GM18507 (cell line): ENCODE measurements at places on chromosomes 5 and 9.

DNA sequence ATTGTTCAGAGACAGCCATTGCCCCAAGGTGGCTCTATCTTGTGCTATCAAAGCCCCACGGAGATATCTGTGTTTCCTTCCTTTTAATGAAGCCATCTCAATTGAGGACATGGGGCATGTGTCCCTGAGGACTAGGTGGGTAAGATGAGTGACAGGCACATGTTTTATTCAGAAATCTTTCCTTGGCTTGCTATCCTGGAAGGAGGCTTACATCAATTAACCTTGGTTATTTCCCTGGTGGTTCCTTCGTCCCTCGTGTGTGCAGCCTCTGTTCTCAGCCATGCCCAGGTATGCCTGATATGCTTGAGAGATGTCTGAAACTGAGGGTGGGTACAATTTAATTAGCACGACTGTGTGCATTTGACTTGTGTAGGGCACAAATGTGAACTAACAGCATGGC is 102.2 kb upstream of the TUT7 start:
- DNase-seq = no peak

DNA sequence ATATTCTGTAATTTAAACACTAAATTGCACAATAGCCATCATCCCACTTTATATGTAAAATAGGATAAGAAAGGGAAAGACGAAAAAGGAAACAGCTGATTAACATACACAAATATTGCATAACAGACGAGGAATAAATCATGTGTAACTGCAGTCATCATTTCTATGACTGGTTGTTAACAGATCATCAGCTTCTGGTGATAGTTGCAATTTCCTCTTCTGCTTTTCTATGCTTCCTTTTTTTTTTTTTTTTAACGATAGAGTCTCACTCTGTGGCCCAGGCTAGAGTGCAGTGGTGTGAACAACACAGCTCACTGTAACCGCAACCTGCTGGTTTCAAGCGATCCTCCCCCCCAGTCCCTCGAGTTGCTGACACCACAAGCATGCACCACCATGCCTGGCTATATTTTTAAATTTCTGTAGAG is 22.5 kb upstream of the JAKMIP2 start:
- no peak for DNase-seq

DNA sequence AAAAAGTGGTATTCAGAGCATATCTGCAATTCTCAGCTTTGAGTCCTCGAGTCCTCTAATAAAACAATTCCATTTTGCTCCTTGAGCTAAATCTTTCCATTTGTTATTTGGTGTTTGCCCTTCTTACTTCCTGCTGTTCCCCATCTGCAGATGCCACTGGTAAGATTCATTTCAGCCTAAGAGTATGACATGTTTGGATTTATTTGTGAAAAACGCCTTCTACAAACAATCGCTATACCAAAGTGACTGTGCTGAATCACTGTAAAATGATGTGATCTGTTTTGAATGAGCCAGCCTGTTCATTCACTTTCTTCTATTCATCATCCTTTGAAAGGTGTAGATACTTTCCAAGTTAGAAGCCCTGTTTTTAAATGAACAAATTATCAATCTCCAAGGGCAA is 27.7 kb downstream of the KCTD16 start:
- no peak for DNase-seq

- DNase-seq = no peak
These were observed 332.3 kb upstream of the KLF9 start for GRCh38 chr9:70746760-70747159.

GRCh38 chr9:2335260-2335659 is 286.3 kb upstream of the VLDLR start:
- DNase-seq = no peak

- DNase-seq = no peak
These were observed 52.5 kb downstream of the SH3GL2 start for GRCh38 chr9:17631396-17631795.

- DNase-seq = no peak
These were observed 11.1 kb upstream of the CTSL start for GRCh38 chr9:87714819-87715218.

DNA sequence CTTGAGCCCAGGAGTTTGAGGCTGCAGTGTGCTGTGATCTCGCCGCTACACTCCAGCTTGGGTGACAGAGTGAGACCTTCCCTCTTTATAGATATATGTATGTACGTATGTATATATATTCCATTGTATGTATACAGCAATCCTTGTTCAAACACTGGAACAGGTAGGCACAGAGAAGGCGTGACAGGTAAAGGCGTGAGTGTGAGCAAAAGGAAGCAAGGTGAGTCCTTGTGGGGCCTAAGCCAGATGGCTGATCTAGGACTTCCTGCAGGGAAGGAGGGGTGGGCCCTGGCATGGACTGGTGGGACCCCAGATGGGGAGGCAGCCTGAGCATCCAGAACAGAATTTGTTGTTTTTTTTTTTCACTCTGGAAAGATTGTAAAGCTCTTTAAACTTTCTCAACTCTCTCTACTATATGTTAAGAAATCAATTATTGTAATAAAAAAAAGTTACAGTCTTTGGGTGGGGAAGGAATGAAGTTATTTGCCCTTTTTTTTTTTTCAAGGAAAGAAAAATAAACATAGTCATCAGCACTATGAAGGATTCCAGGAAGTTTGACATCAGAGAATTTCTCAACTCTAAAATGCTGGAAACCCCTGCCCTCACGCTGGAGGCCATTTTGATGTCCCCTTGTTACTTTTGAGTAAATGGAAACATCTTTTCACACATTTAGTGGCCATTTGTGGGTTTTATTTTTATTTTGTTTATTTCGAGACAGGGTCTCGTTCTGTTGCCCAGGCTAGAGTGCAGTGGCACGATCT is 38.9 kb upstream of the STXBP1 start:
- DNase-seq = no peak

GRCh38 chr9:91948597-91949391 is 1.2 kb downstream of the ROR2 start:
- no peak for DNase-seq

GRCh38 chr5:38347040-38347763 is 88.8 kb downstream of the EGFLAM start:
- no peak for DNase-seq

DNA sequence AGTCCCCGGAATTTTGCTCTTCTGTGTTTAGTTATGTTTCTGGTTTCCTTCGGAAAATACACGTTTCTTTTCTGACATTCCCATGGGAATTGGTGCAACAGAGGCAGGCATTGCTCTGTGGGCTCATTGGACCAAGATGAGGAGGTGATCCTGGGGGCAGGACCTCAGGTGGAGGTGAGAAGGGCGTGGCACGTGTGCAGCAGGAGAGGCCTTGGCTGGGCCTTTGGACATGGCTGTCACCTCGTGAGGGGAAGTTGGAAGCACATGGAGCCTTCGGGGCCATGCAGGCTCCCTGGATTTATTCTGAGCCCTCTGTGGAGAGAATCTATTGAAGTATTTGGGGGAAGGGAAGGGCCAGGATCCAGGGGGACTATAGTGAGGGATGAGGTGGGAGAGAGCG is 44.5 kb downstream of the WNK2 start:
- DNase-seq = no peak

- DNase-seq = peak; percentile 68
These were observed 15.0 kb downstream of the TENT4A start for GRCh38 chr5:6728011-6728794.

DNA sequence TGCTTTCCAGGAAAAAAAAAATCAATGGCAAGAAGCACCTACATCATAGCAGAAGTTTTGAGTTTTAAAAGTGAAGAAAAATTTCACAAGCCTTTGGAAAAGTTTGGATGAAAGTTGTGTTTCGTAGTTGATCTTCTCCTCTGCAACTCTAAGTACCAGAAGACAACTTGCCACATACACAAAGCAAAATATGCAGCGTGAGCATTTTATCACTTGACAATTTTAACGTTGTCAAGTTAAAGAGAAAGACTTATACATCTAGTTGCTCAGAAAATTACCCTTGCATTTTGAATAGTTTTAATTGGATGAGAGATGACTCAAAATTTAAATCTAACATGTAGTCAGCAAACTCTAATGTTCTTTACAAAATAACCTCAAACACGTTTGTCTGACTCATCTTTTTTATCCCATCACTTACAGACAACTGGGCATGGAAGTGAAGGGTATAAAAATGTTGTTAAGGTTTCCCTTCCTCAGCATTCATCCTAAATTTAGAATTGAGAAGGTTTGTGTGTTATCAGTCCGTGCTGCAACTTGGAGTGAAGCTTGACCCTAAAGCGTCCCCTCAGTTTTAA is 213.4 kb downstream of the MARCHF11 start:
- no peak for DNase-seq

DNA sequence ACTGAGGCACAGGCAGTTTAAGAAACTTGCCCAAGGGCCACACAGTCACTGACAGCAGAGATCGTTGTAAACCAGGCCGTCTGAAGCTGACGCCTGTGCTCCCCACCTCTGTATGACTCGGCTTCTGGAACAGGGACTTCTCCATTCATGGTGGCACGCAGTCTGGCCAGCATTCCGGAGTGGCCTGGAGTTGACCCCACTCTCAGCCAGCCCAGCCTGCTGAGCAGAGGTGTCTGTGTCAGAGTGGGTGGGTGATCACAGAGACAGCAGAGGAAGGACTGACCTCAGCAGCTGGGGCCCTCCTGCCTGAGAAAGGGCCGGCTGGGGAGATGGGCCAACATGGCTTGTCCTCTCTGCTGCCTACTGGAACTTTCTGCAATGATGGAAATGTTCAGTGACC is 12.6 kb downstream of the LRSAM1 start:
- no peak for DNase-seq
